ENCODE measurements at places on chromosomes 6 and 20.

GRCh38 chr6:170093276-170093657 lies 197.6 kb downstream of the DLL1 start:
- no peak for DNase-seq

GRCh38 chr6:44733126-44733525 lies 345.6 kb downstream of the CDC5L start:
- DNase-seq = no peak

DNA sequence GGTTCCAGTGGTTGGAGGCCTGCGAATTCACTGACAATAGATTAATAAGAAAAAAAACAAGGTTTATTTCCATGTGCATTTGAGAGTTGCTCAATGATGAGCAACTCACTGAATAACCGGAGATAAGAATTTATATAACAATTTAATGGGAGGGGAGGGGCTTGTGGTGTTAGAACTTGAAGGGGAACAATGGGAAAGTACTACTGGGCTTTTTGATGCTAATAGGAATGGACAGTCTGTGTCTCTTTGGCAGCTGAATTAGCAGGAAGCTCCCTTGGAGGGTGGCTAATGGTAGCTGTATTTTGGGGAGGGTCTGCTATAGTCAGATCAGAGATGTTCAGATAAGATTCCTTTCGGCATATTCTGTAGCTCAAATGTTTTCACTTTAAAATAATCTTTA lies 62.4 kb upstream of the GMDS start:
- DNase-seq = no peak

DNA sequence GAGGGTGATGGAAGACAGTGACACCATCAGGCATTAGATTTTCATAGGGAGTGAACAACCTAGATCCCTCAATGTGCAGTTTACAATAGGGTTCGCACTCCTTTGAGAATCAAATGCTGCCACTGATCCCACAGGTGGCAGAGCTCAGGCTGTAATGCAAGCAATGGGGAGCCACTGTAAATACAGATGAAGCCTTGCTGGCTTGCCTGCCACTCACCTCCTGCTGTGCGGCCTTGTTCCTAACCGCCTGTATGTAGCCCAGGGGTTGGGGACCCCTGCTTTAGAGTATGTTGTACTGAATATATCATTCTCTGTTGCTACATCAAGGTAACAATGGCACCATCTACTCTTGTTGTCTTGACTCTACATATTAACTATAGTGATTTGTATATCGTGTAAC lies 37.1 kb downstream of the TPD52L1 start:
- DNase-seq = no peak

DNA sequence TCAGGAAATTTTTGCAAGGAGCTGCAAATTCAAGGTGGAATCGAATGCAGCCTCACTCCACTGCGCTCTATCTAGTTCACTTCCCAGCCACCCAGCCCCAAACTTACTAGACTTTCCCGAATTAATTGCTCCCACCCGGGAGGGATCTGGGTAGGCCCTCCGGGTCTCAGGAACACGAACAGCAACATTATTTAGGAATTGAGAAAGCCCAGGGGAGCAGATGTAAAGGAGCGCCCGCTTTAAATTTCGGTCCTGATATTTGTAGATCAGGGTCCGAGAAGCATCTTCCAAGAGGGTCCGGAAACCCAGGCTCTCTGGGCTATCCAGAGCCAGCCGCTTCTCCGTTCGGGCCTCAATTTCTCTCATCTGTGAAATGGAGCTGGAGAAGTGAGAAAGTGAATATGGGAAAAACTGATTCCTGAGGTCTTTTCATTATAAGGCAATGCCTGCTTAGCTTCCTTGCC lies 490 bp upstream of the ID1 start:
- DNase-seq = no peak

GRCh38 chr6:128491100-128491581 lies 29.3 kb downstream of the PTPRK start:
- no peak for DNase-seq

GRCh38 chr6:158037771-158038170 lies 56.1 kb downstream of the SYNJ2 start:
- no peak for DNase-seq

- DNase-seq = no peak
Observed at GRCh38 chr6:79042088-79042798, 35.8 kb downstream of the PHIP start.

DNA sequence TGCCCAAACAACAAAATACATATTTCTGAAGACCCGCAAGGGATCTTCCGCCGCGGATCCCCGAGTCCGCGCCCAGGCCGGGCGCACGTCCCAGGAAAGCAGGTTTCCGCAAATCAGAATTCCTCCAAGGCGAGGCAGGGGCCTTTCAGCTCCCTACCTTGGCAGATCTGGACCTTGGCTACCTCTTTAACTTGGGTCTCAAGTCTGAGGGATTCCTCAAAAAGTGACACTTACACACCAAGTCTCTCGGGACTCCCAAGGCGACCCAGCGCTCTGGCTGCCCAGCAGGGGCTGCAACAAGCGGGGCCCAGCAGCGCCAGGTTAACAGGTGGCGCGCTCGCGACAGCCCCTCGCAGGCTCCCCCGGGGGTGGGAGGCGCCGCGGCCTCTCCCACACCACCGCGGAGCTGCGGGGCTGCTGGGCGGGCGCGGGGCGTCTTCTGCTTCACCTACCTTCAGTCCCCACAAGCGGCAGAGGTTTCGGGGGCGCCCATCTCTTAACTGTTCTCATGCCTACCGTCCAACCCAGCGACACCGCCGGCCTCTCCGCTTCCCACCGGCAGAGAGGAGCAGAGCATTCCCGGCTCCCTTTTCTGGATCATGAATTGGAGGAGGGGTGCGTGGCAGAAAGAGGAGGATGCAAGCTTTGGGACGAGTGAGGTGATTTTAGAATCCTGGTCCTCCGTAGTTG lies 414 bp downstream of the SIM1 start:
- DNase-seq = no peak

DNA sequence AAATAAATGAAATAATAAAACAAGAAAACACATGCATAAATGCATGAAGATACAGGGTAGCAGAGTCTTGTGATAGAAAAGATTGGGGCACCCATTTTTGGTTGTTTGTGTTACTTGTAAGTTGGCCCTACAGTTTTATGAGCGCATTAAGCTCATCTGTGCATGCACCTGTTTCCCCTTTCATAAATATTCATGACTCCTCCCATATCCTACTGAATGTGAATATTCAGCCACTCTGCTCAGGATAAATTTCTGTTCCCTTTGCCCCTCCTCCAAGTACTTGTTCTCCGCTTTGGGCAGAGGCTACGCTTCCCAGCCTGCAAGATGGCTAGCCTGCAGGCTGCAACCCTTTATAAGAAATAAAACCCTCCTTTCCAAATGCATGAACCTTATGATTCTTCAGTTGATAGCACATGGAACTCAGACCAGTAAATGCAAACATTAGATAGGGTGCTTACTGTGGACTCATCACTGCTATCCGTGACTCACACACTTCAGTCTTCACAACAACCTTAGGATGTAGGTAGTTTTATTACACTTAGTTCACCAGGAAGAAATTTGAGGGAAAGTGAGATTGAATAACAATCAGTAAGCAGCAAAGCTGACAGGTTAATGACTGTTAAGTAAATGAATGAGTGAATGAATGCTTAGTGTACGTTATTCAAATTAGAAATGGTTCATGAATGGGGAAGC lies 15.0 kb downstream of the ALDH8A1 start:
- DNase-seq = no peak

- DNase-seq = no peak
Observed at GRCh38 chr6:125732398-125732797, 17.0 kb upstream of the HEY2 start.

DNA sequence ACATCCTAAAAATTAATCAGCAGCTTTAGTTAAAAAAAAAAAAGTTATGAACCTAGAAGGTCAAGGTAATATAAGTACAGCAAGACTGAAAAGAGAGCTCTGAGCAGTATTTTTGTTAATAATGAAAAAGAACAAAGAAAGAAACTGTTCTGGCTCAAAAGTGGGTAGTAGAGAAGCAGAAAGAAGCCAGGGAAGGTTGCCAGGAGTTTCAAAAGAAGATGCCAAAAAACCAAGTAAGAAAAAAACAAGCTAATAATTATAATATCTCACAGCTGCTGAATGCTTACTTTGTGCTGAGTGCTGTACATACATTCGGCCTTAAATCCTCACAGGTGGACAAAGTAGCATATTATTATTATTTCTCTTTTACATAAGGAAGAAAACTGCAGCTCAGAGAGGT lies 31.9 kb downstream of the NRSN1 start:
- no peak for DNase-seq

DNA sequence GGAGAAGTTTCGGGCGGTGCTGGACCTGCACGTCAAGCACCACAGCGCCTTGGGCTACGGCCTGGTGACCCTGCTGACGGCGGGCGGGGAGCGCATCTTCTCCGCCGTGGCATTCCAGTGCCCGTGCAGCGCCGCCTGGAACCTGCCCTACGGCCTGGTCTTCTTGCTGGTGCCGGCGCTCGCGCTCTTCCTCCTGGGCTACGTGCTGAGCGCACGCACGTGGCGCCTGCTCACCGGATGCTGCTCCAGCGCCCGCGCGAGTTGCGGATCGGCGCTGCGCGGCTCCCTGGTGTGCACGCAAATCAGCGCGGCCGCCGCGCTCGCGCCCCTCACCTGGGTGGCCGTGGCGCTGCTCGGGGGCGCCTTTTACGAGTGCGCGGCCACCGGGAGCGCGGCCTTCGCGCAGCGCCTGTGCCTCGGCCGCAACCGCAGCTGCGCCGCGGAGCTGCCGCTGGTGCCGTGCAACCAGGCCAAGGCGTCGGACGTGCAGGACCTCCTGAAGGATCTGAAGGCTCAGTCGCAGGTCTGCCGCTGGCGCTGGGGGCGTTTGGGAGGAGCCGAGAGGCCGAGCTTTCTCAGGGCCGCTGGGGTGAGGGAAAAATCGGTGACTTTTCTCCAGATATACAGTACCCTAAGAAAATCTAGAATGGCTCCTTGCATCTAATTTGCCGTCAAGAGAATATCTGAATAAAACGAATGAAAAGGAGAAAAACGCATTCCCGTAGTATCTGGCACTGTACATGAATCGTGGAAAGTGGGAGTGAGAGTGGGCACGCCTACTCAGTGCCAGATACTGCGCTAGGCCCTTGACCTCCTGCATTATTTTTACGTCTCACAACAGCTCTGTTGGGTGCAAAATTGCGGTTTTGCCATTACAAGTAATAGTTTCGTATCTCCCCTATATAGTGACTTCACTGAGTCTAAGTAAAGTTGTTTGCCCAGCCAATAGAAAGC lies 1.0 kb downstream of the CALHM6 start:
- DNase-seq = peak; percentile 41

- peak; percentile 69 for DNase-seq
Observed at GRCh38 chr6:142913511-142914047, 31.4 kb downstream of the HIVEP2 start.

DNA sequence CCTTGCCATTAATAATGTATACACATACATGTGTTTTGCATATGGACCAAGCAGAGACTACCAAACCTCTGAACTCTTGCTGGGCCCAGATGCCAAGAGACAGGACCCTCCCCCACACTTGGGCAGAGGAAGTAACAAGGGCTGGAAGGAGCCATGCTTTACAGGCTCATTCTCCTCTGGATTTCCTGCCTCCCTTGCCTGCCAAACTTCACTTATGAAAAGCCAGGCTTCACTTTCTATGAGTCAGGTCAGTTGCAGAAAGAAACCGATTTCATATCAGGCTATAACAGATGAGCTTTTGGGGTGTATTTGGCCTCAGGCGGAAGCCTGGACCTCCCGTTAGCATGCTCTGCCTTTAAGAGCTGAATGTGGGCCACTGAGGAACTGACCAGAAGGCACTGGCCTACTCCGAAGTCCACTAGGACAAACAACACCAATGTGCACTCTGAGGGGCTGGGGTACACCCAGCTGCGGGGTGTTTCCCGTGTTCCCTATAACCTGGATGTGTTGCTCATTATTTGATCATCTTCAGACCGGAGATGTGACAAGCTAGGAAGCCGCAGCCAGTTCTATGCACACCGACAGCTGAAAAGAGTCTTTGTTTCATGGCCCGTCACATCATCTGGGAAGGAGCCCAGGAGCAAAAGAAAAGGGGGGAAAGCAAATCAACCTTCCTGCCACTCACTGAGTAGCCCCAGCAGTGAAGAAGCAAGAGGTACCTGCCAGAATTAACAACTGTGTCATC lies 28.5 kb downstream of the HAO1 start:
- DNase-seq = no peak

GRCh38 chr20:35617397-35618262 lies 2.0 kb downstream of the SPAG4 start:
- peak; percentile 56 for DNase-seq

DNA sequence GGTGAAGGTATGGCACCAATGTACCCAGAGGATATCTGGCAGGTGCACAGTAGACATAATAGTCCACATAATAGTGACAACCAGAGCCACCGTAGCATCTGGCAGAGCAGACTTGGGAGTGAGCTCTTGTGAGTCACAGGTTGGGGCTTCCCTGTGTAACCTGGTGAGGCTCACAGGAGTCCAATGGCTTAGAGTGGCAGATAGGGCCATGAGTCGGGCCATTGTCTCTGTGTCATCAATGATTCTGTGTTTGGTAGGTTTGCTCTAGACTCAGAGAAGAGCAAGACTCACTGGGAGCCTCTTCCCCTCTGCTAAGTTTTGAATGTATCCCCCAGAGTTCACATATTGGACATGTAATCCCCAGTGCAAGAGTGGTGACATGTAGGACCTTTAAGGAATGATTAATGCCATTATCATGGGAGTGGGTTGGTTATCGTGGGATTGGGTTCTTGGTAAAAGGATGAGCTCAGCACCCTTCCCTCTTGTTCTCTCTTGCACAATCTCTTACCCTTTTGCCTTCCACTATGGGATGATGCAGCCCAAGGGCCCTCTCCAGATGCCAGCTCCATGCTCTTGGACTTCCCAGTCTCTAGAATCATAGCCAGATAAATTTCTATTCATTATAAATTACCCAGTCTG lies 22.6 kb upstream of the SIRPA start:
- DNase-seq = no peak

DNA sequence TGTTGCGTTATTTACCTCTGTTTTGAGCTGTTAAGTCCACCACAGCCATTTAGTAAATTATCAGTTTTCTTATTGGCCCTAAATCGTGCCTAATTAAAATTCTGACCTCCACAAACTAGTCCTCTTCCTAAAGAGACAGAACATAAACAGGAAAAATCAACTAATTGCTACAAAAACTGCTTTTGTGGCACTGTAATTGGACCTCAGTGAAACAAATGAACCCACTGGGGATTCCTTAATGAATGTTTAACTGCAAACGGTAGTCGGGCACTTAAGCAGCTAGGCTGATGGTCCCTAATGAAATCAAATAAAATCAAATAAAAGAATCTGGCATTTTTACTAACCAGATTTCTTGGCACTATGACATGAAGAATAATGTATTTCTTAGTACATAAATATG lies 513.4 kb upstream of the SLC35B3 start:
- DNase-seq = no peak

GRCh38 chr20:45209924-45210323 lies 3.1 kb downstream of the SEMG1 start:
- no peak for DNase-seq

- DNase-seq = no peak
Observed at GRCh38 chr6:87661503-87661902, 40.5 kb downstream of the AKIRIN2 start.

- DNase-seq = no peak
Observed at GRCh38 chr20:61629602-61630390, 377.7 kb downstream of the CDH4 start.

- no peak for DNase-seq
Observed at GRCh38 chr20:36744764-36745191, 1.1 kb downstream of the NDRG3 start.

- DNase-seq = no peak
Observed at GRCh38 chr6:84836366-84836765, 72.0 kb upstream of the TBX18 start.

GRCh38 chr6:168206186-168206585 lies 113.4 kb downstream of the DACT2 start:
- DNase-seq = no peak
